ENCODE measurements at places on chromosomes 11 and 22.
A peak's percentile ranks its signal among the peaks of the same experiment; 100 is the strongest.

- DNase-seq = no peak
Measured at GRCh38 chr11:128848815-128849455, 18.2 kb downstream of the KCNJ1 start.

DNA sequence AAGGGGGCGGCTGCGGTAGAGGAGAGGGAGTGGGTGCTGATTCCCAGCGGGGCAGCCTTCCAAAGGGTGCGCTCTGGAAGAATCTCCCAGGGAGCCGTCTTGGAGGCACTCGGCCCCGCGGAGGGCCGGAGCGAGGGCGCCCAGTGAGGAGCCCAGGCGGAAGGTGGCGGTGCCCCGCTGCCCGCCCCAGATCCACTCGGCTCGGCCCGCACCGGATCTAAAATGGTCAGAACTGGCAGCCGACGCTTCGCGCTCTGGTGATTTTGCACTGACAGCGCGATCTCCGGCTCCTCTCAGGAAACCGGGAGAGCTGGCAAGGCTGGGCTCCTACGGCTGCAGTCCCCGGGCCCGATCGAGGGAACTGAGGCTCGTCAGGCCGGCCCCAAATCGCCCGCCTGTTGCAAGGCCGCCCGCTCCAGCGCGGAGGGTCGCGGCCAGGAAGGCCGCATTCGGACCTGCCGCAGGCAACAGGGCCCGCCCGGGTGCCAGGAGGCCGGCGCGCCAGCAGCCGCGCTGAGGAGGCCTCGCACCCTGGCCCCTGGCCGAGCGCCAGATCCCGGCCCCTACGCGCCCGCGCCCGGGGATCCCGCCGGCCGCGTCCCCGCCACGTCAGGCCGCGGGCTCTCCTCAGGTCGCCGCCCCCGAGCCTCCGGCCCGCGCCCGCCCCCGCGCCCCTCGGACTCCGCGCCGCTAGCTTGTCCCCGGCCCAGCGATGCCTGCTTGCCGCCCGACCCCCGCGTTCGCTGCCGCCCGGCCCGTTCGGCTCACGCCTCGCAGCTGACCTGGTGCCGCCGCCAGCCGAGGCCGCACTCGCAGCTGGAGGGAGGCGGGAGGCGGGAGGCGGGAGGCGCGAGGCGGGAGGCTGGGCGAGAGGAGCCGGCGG is at the start of gene KLHL22:
TSS of gene KLHL22 (minus strand) at position 818 of the 883 bp plus-strand sequence. CDS start 6,584 bp downstream, outside the sequence.
- DNase-seq = peak; percentile 67

DNA sequence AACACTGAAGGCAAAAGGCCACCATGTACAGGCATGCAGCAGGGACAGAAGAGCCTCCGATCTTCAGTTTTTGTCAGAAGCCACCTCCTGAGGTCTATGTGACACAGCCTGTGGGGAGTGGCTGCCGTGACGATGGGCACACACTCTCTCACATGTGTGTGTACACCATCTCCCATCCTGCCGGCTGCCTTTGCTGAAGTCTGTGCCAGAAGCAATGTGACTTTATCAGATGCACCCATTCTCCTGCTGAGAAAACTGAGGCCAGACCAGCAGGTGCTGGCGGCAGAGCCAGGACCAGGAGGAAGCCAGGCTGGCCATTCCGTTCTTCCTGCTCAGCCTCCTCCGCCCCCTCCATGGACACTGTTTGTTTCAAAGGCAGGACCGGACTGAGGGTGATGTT is 16.7 kb downstream of the SHANK2 start:
- DNase-seq = peak; percentile 25

- no peak for DNase-seq
Measured at GRCh38 chr11:71977743-71978418, 20.8 kb upstream of the IL18BP start.

GRCh38 chr11:9172389-9172788 is 81.0 kb upstream of the SCUBE2 start:
- DNase-seq = no peak

DNA sequence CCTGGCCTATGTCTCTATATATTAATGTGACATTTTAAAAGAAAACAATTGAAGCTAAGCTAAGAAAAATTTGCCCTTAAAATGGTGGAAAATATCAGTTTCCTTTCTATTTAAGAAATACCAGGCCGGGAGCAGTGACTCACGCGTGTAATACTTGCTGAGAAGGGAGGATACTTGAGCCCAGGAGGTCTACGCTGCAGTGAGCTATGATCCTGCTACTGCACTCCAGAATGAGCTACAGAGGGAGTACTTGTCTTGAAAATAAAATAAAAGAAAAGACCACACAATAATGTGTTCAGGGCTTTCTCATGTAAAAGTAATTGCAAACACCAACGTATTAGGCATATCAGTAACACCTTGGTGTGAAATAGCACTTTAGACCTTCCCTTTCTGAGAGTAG is 1.4 kb upstream of the PRSS23 start:
- DNase-seq = no peak

DNA sequence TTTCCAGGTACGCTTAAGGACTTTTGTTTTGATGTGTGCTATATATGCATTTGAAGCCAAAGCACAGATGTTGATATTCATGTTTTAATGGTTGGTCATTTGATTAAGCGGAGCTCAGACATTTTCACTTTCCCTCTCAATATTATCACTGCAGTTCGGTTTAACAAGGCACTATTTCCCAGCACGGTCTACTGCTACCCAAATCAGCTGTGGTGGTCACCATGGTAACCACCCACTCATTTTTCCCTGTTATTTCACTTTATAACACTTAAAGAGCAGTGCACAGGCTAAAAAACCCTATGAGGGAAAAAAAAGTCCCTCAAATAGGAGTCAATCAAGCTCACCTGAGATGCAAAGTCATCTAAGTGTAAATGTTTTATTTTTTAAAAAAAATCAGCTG is 439.6 kb upstream of the CCDC90B start:
- no peak for DNase-seq
